A549 treated with CORT108297 at 1 μM for 4 hours (cell line): ENCODE measurements at places on chromosomes 16 and 17. TPM values are rescaled to one million over a fixed set of nuclear protein-coding genes. Genes with fewer than 3 reads are reported as not detected.

CDK5R1 gene
- total RNA-seq: 2.5 to 3.9 TPM (median 3.8 TPM) in 5 replicates

KRT40 gene
- not detected in 5 replicates for total RNA-seq

HOXB1 gene
- not detected in 5 replicates for total RNA-seq

VMO1 gene
- 0.43 to 1.5 TPM (median 0.96 TPM) in 5 replicates for total RNA-seq

ACAP1 gene
- total RNA-seq: 0.48 to 5.1 TPM (median 4.2 TPM) in 5 replicates

CDC27 gene
- 66.6 to 87.6 TPM (median 76.4 TPM) in 5 replicates for total RNA-seq

CEMP1 gene
- total RNA-seq: 0.07 to 0.13 TPM (median 0.08 TPM) in 3 of 5 replicates, not detected in the others

NPIPB13 gene
- 2.0 to 2.8 TPM (median 2.2 TPM) in 5 replicates for total RNA-seq

ZNF830 gene
- total RNA-seq: 12.7 to 16.7 TPM (median 14.5 TPM) in 5 replicates

SLC4A1 gene
- 0.01 TPM in 1 of 5 replicates, not detected in the others for total RNA-seq

PIK3R5 gene
- 0.05 to 0.11 TPM (median 0.10 TPM) in 3 of 5 replicates, not detected in the others for total RNA-seq

SLC16A6 gene
- 0.31 to 0.62 TPM (median 0.51 TPM) in 5 replicates for total RNA-seq

C17orf50 gene
- 0.24 to 0.49 TPM (median 0.27 TPM) in 5 replicates for total RNA-seq

CDC6 gene
- 50.1 to 58.7 TPM (median 53.6 TPM) in 5 replicates for total RNA-seq

SYCE1L gene
- 3.8 to 9.0 TPM (median 8.4 TPM) in 5 replicates for total RNA-seq

ST6GALNAC1 gene
- total RNA-seq: 0.14 to 0.41 TPM (median 0.16 TPM) in 5 replicates

EPX gene
- total RNA-seq: 0.03 TPM in 1 of 5 replicates, not detected in the others

SALL1 gene
- total RNA-seq: 0.11 to 0.39 TPM (median 0.29 TPM) in 5 replicates

NPIPA2 gene
- 1.2 to 1.9 TPM (median 1.4 TPM) in 5 replicates for total RNA-seq

TAC4 gene
- total RNA-seq: not detected in 5 replicates

IRX3 gene
- 4.1 to 5.5 TPM (median 4.4 TPM) in 5 replicates for total RNA-seq

NPIPB6 gene
- 1.7 to 3.0 TPM (median 2.0 TPM) in 5 replicates for total RNA-seq

MMP25 gene
- 0.52 to 1.0 TPM (median 0.90 TPM) in 5 replicates for total RNA-seq

KRT9 gene
- total RNA-seq: not detected in 5 replicates

KCNG4 gene
- total RNA-seq: not detected in 5 replicates

SEPTIN12 gene
- 0.16 TPM in 1 of 5 replicates, not detected in the others for total RNA-seq

DPEP3 gene
- total RNA-seq: not detected in 5 replicates

KRT34 gene
- 0.12 to 0.50 TPM (median 0.32 TPM) in 5 replicates for total RNA-seq

C17orf67 gene
- 1.6 to 2.3 TPM (median 2.1 TPM) in 5 replicates for total RNA-seq

MMP28 gene
- 4.2 to 9.7 TPM (median 6.5 TPM) in 5 replicates for total RNA-seq

CTF1 gene
- 0.09 to 0.18 TPM (median 0.13 TPM) in 5 replicates for total RNA-seq

MTSS2 gene
- total RNA-seq: 36.5 to 58.7 TPM (median 57.6 TPM) in 5 replicates

KRTAP17-1 gene
- not detected in 5 replicates for total RNA-seq

MYH13 gene
- total RNA-seq: not detected in 5 replicates

MPP2 gene
- total RNA-seq: 1.6 to 2.4 TPM (median 1.9 TPM) in 5 replicates

USP43 gene
- total RNA-seq: 4.1 to 5.4 TPM (median 4.5 TPM) in 5 replicates

TNRC6A gene
- 27.0 to 30.2 TPM (median 28.0 TPM) in 5 replicates for total RNA-seq

TMED6 gene
- 0.11 TPM in 1 of 5 replicates, not detected in the others for total RNA-seq

MEIOB gene
- 1.7 to 2.3 TPM (median 1.9 TPM) in 5 replicates for total RNA-seq

ZACN gene
- 0.16 to 0.35 TPM (median 0.29 TPM) in 5 replicates for total RNA-seq

RHBDL1 gene
- 0.35 to 2.0 TPM (median 1.6 TPM) in 5 replicates for total RNA-seq

ULK2 gene
- total RNA-seq: 10.8 to 15.2 TPM (median 13.3 TPM) in 5 replicates

SLC13A2 gene
- 0.06 to 0.15 TPM (median 0.12 TPM) in 5 replicates for total RNA-seq

ATP2C2 gene
- total RNA-seq: 0.04 to 0.10 TPM (median 0.07 TPM) in 4 of 5 replicates, not detected in the other

THUMPD1 gene
- total RNA-seq: 20.5 to 27.1 TPM (median 22.2 TPM) in 5 replicates

ZG16B gene
- 0.74 to 1.2 TPM (median 0.82 TPM) in 5 replicates for total RNA-seq

IL21R gene
- 0.03 TPM in 1 of 5 replicates, not detected in the others for total RNA-seq

CHRNB1 gene
- 5.2 to 9.8 TPM (median 8.8 TPM) in 5 replicates for total RNA-seq

CHST5 gene
- 0.03 to 0.31 TPM (median 0.07 TPM) in 5 replicates for total RNA-seq

TBC1D3I gene
- 0.08 to 0.36 TPM (median 0.14 TPM) in 5 replicates for total RNA-seq

UBALD2 gene
- total RNA-seq: 43.1 to 93.0 TPM (median 88.6 TPM) in 5 replicates

CBFA2T3 gene
- total RNA-seq: 0.22 to 0.56 TPM (median 0.31 TPM) in 5 replicates
